Cerebellar nuclear complex (tissue), 1 donor: ENCODE measurements at places on chromosomes 16 and 17.

GRCh38 chr16:57534881-57535658 lies 1.3 kb downstream of the CCDC102A start:
- no peak for DNase-seq

DNA sequence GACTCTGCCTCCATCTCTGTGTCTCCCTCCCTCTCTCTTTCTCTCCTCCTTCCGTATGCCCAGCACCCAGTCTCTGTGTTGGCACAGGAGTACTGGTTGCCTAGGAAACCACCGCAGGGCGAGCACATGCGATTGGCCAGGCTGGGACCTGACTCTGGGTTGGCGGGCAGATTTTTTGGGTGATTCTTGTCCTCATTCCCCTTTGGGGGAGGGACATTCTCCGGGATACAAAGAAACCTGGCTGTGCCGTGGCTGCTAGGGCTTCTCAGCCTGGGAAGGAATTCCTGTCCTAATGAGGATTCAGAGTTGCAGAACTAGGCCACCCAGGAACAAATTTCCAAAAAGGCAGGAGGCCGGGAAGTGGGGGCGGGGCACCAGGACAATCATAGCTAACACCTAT lies 168.9 kb downstream of the SHISA9 start:
- DNase-seq: no peak

- DNase-seq: no peak
Observed at GRCh38 chr16:48384520-48385252, 527 bp downstream of the SIAH1 start.

GRCh38 chr17:74118504-74118903 lies 85.0 kb upstream of the RPL38 start:
- DNase-seq: no peak

DNA sequence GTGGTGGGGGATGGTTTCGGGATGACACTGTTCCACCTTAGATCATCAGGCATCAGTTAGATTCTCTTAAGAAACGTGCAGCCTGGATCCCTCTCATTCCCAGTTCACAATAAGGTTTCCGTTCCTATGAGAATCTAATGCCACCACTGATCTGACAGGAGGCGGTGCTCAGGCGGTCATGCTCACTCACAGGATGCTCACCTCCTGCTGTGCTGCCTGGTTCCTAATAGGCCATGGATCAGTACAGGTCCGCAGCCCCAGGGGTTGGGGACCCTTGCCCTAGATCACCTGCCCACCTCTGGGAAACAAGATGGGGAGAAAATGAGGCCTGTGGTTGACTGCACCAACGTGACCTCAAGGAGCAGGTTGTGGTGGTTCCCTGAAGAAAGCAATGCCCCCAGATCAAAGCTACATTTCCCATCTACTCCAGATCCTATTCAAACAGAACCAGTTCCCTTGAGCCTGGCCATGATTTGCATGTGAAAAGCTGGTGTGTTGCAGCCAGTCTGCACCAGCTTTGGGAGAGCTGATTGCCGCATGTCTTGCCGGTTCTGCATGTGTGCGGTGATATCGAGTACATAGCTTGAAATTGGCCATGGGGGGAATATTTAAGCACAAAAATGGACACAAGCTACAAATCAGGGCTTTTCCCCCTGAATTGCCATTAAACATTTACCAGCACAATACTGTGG lies 183.2 kb upstream of the HSBP1 start:
- no peak for DNase-seq

GRCh38 chr17:28937044-28937729 lies 14.1 kb downstream of the PHF12 start:
- DNase-seq: no peak

DNA sequence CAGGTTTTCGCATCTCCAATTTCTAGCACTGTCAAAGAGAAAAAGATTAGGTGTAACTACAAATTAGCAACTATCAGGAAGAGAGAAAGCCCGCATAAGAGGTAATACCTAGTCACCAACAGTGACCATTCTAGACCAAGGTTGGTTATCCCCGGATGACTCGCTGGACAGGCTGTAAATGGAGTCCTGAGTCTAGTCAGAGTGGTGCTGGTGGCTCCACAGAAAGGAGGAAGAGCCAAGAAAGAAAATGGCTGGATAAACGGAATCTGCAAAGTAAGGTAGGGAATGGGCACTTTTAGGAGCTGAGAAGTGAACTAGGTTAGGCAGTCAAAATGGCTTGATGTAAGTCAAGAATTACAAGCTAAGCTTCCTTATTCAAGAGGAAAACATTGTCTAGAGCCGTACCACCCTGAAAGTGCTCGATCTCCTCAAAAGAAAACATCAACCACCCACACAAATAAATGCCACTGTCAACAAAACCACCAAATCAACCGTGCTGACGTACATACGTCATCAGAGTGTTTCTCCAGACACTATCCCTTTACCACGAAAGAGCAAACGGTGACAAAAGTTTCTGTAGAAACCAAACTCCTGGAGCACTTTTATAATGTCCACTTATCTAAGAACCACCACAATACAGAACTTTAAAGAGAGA lies 2.2 kb downstream of the GSPT1 start:
- DNase-seq: no peak

DNA sequence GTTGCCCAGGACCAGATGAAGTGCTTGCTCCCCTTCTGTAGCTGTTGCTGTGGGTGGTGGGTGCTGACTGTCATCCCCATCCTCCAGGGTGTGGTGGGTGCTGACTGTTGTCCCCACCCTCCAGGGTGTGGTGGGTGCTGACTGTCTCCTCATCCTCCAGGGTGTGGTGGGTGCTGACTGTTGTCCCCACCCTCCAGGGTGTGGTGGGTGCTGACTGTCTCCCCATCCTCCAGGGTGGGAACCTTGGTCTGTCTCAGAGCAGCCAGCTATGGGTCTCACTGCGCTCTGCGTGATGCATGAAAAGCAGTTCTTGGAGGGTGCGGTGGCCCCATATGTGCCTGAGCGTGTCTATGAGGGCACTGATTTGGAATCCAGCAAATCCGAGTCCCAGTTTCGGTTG lies 163.8 kb downstream of the RPTOR start:
- no peak for DNase-seq

GRCh38 chr17:27239046-27239445 lies 54.9 kb upstream of the WSB1 start:
- no peak for DNase-seq

DNA sequence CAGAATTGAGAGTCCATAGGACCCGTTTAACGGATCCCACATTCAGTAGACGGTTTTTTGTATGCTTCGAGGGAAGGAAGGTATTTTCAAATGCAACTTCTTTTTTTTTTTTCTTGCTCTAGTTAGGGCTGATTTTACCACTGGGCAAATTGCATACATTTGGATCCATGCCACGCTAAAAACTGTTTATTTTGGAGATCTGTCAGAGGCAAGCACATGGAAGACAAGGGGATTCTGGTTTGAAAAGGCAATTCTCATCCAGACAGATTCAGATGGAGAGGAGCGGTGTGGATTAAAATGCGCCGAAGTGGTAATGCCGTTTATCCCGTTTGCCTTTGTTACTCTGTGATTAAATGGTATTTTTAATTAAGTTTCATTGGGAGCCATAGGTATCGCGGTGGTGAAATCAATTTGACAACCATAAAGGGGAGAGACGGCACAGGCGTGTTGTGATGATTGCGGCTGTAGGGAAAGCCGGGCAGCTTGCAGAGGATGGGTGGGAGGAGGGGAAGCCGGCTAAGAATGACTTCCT lies 170.4 kb downstream of the IRX3 start:
- DNase-seq: no peak

- DNase-seq: no peak
Observed at GRCh38 chr17:2008332-2009126, 16.6 kb downstream of the RTN4RL1 start.

GRCh38 chr17:50258647-50259476 lies 15.4 kb upstream of the TMEM92 start:
- DNase-seq: no peak

- DNase-seq: no peak
Observed at GRCh38 chr17:17103160-17103559, 60.9 kb downstream of the MPRIP start.

DNA sequence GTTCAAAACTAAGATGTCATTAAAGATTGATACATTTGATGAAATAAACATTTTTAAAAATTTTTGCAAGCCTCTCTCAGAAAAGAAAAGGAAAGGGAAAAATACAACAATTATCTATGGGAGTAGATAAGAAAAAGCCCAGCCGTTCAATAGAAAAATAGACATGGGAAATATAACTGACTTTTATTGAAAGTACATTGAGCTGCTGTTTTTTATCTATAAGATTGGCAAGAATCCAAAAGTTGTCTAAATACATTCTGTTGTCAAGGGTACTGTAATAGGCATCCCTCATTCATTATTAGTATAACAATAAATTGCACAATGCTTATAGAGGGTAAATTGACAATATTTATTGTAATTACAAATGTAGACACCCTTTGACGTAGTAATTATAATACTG lies 38.4 kb upstream of the IRX6 start:
- no peak for DNase-seq

GRCh38 chr17:3887804-3888203 lies 5.0 kb downstream of the CAMKK1 start:
- no peak for DNase-seq

- no peak for DNase-seq
Observed at GRCh38 chr17:34556384-34556783, 23.0 kb upstream of the TMEM132E start.

DNA sequence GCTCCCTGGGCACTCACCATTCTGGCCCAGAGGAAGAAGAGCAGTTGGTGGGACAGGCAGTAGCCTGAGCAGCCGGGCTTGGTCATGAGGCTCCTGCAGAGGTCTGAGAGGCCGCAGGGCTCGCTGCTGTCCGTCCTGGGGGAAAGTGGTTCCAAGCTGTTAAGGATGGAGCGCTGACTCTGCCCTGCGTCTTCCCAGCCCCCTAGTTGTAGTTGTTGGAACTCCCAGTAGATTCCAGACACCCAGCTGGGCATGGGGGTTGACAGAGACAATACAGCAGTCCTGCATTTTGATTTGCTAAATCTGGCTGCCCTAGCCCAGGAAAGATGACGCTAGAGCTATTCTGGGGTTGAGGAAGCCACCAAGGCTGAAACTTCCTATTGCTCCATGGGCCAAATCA lies 7.3 kb downstream of the C16orf89 start:
- DNase-seq: no peak

- no peak for DNase-seq
Observed at GRCh38 chr16:15618392-15618791, 24.6 kb downstream of the MARF1 start.

- DNase-seq: no peak
Observed at GRCh38 chr17:60303406-60304099, 88.4 kb downstream of the USP32 start.

DNA sequence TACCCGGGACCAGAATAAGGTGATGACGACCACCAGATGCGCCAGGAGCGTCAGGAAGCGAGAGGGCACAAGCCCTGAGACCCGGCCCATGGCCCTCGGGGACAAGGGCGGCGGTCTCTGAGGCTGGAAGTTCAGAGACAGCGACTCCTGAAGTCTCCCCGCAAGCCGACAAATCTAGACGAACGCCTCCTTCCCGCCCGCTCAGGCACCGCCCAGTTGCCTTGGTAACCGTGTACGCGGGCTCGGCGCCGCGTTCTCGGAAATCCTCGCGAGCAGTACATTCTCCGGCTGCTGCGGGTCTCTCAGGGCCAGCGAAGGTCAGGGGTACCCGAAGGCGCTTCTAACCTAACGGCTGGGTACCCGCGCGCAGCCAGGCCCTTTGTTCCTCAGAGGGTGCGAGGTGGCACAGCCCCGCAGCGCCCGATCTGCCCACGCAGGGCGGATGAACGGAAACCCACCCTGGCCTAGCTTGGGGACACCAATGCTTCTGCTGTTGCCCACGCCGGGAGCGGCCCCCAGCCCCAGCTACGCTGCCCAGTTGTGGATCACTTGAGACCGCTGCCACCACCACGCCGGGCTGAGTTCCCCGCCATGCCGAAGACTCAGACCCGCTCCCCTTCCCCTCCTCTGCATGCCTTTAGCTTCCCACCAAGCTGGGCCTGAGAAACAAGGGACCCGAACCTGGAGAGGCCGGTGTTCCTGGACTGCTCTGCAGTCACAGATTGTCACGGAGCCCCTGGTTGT lies at the start of gene TMEM107:
Gene TMEM107 (minus strand): TSS at position 184 of the 744 bp plus-strand sequence. CDS start 94 bp downstream, at position 90.
- peak; percentile 29 for DNase-seq

DNA sequence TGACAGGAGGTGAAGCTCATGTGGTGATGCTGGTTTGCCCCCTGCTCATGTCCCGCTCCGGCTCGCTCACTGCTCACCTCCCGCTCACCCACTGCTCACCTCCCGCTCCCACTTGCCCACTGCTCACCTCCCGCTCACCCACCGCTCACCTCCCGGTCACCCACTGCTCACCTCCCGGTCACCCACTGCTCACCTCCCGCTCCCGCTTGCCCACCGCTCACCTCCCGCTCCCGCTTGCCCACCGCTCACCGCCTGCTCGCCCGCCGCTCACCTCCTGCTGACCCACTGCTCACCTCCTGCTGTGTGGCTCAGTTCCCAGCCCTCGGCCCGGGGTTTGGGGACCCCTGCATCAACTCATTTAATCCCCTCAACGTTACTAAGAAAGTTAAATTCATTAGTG lies 39.1 kb upstream of the SHISA9 start:
- DNase-seq: no peak

- peak; percentile 43 for DNase-seq
Observed at GRCh38 chr16:6905601-6906000, 427.0 kb upstream of the RBFOX1 start.

DNA sequence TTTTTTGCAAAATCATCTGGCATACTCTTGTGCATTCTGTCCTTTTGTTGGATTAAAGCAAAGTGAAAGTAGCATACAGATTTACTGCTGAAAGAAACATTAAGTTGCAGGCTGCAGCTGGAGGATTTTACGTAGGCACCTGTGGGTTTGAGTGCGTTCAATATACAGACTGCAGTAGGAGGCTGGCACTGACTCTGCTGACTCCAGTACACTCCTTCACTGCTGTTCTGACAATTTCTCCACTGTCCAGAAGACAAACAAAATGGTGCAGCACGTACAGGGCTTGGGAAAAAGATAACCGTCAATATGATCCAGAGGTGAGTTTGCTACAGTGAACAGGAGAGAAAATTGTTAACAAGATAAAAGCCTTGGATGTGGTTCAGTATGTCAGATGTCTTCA lies 73.3 kb downstream of the TANC2 start:
- DNase-seq: no peak

DNA sequence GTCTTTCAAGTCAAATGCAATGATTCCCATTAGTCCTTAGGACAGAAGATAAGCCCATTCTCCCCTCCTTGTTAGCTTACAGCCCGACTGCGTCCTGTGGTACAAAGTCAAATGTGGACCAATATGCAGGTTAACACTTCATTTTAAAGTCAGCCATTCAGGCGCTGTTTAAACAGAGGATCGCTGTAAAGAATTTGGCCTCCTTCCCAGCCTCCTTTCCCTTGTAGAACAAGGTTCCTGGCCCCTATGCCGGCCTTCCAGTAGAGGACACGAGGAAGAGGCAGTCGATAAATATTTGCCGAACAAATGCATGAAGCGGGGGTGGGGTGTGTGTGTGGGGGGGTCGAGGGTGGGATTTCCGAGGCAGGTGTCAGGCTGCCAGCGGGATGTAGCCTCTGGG lies 4.3 kb downstream of the SDK2 start:
- no peak for DNase-seq
